CD4-positive, alpha-beta memory T cell (primary cell): ENCODE measurements at places on chromosomes 3 and 15. TPM values are rescaled to one million over a fixed set of nuclear protein-coding genes. Genes with fewer than 3 reads are reported as not detected.
A peak's percentile ranks its signal among the peaks of the same experiment; 100 is the strongest.

Gene GOLGA8O
- not detected for polyA plus RNA-seq

Gene NDN
- polyA plus RNA-seq: 0.73 TPM

Gene VEPH1
- not detected for polyA plus RNA-seq

Gene CPB1
- polyA plus RNA-seq: not detected

Gene NEK4
- 12.9 TPM for polyA plus RNA-seq

Gene DLL4
- not detected for polyA plus RNA-seq

Gene PIERCE2
- 0.75 TPM for polyA plus RNA-seq

Gene DGKG
- not detected for polyA plus RNA-seq

Gene MB21D2
- polyA plus RNA-seq: 8.6 TPM

Gene ATP13A4
- polyA plus RNA-seq: 0.25 TPM

- no peak for DNase-seq
Observed at GRCh38 chr3:58867621-58868020, 182.2 kb downstream of the CFAP20DC start.

- DNase-seq: no peak
Observed at GRCh38 chr3:139808201-139808600, 126.8 kb upstream of the CLSTN2 start.

GRCh38 chr15:93036951-93037819 is 51.8 kb downstream of the RGMA start:
- DNase-seq: no peak

DNA sequence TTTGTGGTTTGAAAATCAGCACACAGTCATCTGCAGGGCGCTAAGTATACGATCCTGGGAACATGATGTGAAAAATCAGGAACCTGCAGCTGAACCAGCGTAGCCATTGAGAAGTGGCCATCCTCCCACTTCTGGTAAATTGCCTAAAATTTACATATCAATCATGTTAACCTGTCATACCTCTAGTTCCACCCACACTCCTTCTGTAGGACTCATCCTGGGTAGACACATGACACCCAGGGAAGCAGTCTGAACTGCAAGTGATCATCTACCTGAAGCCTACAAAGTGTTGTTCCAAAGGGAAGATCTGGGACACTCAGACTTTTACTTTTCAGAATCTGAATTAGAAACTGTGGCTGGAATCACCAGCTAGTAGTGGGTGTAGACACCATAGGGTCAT is 5.5 kb upstream of the PSMD6 start:
- DNase-seq: no peak

- DNase-seq: no peak
Observed at GRCh38 chr3:51705276-51706020, 1.4 kb upstream of the GRM2 start.

GRCh38 chr15:43226436-43227305 is 5.9 kb upstream of the EPB42 start:
- no peak for DNase-seq

- no peak for DNase-seq
Observed at GRCh38 chr15:79017953-79018352, 72.6 kb downstream of the RASGRF1 start.

DNA sequence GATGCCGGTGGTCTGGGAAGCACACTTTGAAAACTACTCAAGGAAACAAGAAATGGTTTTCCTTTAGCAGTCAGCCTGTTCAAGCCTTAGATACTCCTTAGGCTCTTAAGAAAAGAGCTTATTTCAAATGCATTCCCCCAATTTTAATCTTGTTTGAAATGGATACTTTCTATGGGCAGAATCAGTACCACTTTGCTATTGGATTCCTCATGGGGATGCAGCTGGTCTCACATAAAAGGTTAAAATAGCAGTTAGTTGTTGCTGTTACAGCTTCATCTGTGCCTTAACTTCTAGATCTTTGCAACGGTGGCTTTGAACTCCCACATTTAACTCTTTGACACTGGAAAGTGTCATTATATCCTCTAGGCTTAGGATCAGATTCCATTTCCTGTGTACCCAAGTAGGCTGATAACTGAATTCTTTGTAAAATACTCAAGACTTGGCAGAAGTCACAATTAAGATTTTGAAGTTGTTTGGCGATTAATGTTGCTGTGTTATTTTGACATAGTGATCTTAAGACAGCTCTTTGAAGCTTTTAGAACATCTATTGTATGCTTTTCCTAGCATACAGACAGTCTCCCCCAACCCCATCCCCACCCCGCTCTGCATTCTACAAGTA is 2.2 kb downstream of the THBS1 start:
- no peak for DNase-seq

DNA sequence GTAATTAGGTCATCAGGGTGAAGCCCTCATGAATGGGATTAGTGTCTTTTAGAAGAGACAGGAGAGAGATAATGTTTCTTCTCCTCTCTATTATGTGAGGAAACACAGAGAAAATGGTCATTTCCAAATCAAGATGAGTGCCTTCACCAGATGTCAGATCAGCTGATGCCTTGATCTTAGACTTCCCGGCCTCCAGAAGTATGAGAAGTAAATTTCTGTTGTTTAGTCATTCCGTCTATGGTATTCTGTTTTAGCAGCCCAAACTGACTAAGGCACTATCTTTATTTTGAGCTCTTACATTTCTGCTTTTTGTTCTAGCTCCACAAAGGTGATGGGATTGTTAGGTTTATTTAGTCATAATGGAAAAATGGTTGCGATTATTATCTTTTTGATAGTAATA is 273.2 kb upstream of the GADL1 start:
- DNase-seq: no peak

DNA sequence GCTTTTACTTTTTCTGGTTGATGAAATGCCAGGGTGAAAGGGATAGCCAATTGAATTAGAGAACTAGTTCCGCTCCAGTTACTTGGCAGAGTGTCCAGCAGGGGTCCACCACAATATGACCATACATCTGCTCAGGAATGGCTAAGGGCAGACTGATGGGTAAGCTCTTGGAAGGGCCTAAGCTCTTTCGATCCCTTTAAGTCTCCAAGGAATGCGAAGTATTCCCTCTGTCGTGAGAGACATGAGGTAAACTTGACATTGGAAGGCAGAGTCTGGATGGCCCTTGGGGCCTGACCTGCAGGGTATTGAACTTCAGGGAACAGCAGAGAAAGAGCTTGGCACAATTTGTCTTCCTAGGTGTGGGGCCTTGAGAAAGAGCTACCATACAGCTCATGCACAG is 805.8 kb downstream of the PLOD2 start:
- no peak for DNase-seq

GRCh38 chr3:190892395-190892902 is 30.0 kb upstream of the GMNC start:
- DNase-seq: no peak

DNA sequence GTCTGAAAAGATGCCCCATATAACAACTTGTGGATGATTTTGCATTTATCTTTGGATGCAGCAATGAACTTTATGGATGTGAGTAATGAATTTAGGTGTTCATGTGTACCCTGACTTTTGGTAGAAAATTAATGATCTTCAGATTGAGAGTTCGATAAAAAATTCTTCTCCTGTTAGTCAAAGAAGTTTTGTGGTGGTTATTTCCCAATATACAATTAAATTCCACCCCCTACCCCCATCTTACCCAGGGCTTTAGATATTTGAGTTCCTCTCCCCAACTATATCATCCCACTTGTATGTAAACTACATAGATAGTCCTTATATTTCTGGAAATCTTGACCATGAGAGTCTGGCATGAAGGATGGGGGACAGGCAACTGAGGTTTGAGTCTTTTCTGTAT is 126.1 kb upstream of the ALDH1A3 start:
- DNase-seq: no peak

- DNase-seq: no peak
Observed at GRCh38 chr15:45486317-45486716, 36.2 kb downstream of the SLC30A4 start.

GRCh38 chr3:102258666-102259227 is 176.1 kb upstream of the ZPLD1 start:
- no peak for DNase-seq

- DNase-seq: no peak
Observed at GRCh38 chr15:76954744-76955143, 23.2 kb downstream of the RCN2 start.

DNA sequence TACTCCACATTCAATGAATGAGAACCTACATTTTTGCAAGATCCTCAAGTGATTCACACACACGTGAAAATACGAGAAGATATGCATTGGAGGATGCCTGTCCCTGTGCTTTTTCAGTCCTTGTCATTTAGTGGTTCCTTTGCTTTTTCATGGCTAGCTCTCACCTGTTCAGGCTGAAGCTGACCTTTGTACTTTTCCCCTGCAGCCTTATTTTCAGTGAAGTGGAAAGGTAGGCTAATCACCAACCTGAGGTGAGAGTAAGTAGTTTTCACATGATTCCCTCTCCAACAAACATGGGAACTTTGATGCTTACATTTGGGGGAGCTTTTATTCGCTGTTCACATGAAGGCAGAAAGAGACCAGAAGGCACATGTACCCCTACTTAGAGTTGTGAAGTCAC is 8.3 kb downstream of the ITPR1 start:
- no peak for DNase-seq

- no peak for DNase-seq
Observed at GRCh38 chr3:63328365-63328764, 50.3 kb downstream of the SYNPR start.

DNA sequence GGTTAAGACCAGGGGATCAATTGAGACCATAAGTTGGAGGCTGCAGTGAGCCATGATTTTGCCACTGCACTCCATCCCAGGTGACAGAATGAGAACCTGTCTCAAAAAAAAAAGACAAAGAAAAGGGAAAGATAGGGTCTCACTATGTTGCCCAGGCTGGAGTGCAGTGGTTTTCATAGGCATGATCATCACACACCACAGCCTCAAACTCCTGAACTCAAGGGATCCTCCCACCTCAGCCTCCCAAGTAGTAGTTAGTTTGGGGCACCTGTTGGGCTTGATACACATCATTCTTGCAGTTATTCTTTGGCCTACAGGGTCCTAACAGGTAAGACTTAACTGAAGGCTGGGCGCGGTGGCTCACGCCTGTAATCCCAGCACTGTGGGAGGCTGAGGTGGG is 42.1 kb downstream of the UBXN7 start:
- DNase-seq: no peak

GRCh38 chr15:75666823-75667501 is 19.2 kb downstream of the SNX33 start:
- DNase-seq: no peak

DNA sequence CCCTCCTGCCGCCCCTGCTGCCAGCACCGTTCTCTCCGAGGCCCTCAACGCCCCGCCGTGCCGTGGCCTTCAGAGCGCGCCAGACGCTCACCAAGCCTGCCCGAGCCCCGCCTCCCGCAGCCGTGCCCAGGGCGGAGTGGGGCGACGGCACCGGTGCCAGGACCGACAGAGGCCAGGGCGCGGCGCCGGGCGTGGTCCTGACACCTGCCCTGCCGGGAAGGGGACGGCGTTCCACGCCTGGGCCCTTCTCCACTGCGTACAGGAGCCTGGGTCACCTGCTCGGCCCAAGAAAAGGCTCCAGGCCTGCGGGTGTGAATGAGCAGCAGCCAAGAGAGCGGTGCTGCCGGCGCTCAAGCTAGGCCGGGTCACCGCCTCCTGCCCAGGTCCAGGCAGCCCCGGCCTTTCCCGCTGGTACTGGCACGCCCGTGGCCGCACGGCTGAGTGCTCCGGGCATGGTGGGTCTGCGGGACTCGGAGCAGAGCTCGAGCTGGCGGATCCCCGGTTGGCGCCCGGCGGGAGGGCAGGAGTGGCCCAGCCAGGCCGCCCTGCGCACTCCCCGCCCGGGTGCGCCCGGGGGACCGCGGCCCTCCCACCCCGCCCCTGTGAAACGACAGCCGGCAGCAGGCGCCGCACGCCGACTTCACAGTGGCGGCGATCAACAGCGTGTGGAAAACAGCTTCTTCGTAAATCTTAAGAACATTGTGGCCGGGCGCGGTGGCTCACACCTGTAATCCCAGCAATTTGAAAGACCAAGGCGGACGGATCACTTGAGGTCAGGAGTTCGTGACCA is 4.2 kb downstream of the OCA2 start:
- DNase-seq: peak; percentile 13

DNA sequence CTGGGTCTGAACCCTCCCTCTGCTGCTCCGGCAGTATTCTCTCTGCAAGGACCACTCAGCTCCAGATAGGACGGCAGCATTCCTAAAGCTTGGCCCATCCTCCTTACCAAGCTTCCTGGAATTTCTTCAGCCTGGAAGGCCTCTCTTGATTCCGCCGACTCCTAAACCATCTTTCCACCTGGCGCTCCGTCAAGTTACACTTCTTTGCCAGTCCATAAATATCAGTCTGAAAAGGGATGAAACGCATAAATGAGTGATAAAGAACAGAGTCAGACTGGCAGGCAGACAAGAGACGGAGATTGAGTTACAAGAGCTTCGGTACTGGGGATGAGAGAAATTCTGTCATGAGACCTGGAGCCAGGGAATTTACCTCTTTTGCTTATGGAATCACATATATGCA is 44.3 kb downstream of the CERS3 start:
- no peak for DNase-seq

DNA sequence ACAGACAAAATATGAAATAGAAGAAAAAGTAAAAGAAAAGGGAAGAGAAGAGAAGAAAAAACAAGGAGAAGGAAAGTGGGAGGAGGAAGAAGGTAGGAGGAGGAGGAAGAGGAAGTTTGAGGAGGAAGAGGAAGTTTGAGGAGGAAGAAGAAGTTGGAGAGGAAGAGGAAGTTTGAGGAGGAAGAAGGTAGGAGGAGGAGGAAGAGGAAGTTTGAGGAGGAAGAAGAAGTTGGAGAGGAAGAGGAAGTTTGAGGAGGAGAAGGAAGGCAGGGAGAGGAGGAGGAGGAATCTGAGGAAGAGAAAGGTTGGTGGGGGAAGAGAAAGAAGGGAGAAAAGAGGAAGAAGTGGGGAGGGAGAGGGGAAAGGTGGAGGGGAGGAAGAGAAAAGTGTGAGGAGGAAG is 169.2 kb upstream of the RORA start:
- no peak for DNase-seq

DNA sequence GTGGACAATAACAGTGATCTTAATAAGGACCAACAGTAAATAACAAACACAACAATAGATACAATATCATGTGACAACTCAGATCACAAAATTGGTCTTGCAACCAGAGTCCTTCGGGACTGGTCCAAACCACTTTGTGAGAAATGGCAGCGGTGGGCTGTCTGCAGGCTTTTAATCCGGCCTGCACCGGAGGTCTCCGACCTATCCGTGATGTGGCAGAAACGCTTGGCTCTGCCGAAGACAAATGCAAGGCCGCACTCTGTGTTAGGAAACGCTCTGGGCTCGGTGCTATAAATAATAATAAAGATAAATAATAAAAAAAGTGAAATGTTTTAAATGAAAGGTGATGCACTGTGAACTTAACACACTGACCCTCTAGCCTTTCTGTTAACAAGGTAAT is 810.6 kb upstream of the NR2F2 start:
- no peak for DNase-seq

- DNase-seq: no peak
Observed at GRCh38 chr3:147653367-147653923, 244.3 kb downstream of the ZIC1 start.

GRCh38 chr15:42275780-42276391 is 2.7 kb upstream of the TMEM87A start:
- no peak for DNase-seq

- DNase-seq: no peak
Observed at GRCh38 chr15:63340353-63340752, 41.3 kb downstream of the CA12 start.

DNA sequence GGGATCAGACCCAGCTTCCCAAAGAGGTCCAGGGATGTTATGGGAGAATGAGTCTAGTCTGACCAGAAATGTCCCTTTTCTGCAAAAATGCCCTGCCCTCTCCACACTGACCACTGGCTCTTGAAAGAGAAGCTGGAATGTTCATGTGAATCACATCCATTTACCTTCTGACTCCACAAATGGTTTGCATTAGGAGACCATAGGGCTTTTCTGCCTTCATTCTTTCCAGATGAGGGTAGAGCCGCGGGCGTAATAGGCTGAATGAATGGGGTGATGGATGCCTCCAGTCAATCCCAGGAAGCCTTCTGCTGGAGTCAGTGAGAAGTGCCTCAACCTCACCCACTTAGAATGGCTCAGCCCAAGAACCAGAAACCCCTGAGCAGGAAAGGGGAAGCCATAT is 47.2 kb upstream of the IREB2 start:
- DNase-seq: no peak
